ENCODE measurements at places on chromosomes 4 and X. TPM values are rescaled to one million over a fixed set of nuclear protein-coding genes. Genes with fewer than 3 reads are reported as not detected.

DNA sequence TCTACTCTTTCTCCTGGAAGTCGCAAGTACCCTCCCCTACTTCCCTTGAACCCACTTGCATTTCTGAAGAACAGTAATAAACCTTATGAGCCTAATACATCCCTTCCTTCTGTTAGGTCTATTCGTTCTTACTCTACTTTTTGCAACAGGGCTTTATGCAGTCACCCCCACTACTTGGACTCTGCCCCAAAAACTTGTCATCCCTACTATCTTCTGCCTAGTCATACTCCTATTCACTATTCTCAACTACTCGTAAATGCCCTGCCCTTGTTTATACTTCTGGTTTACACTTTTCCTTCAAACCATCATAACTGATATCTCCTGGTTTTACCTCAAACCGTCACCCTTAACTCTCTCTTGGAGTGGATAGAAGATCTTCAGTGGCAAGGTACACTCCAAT lies 55.2 kb upstream of the SLIT2 start:
- no peak for DNase-seq
- H3K27ac ChIP-seq = no peak overlapping the region
- no peak overlapping the region for H3K4me3 ChIP-seq
- H3K36me3 ChIP-seq = no peaks in the 10 kb centered on the region
- no peaks in the 10 kb centered on the region for H3K27me3 ChIP-seq
- H3K4me1 ChIP-seq = no peaks in the 10 kb centered on the region

DNA sequence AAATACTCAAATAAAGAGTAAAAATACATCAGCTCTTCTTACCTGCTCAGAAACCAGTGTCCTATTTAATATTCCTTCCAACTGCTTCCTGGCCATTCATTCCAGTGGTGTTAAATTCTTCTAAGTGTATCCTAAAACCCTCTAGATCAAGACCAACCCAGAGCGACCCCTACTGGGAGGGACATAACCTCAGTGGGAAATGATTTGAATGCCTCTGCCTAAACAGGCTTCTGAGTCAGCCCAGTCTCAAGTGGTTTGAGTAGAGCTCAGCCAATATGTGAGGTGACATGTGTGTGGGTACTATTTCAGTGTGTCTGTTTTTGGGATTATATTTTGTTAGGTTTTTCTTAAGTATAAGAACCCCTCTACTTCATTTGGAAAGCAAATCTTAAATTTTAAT lies 133.6 kb upstream of the ARHGEF9 start:
- H3K27me3 ChIP-seq = no peaks in the 10 kb centered on the region
- DNase-seq = no peak
- no peak overlapping the region for H3K27ac ChIP-seq
- H3K4me1 ChIP-seq = no peaks in the 10 kb centered on the region
- H3K36me3 ChIP-seq = no peaks in the 10 kb centered on the region

DNA sequence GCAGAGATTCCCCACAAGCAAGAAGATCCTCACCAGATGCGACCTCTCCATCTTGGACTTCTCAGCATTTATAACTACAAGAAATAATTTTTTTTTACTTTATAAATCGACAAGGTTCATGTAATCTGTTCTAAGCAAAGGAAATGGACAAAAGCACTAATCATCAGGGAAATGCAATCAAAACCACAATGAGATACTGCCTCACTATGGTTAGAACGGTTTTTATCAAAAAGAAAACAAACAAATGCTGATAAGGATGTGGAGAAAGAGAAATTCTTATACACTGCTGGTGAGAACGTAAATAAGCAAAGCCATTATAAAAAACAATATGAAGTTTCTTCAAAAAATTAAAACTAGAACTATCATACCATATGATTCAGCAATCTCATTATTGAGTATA lies 1382.6 kb downstream of the ARAP2 start:
- no peaks in the 10 kb centered on the region for H3K27me3 ChIP-seq
- H3K4me1 ChIP-seq = no peaks in the 10 kb centered on the region
- H3K4me3 ChIP-seq = no peak overlapping the region
- DNase-seq = no peak

- H3K27ac ChIP-seq = no peak overlapping the region
- H3K4me1 ChIP-seq = no peaks in the 10 kb centered on the region
- no peak for DNase-seq
- no peaks in the 10 kb centered on the region for H3K27me3 ChIP-seq
Measured at GRCh38 chrX:131955099-131955777, 67.9 kb upstream of the STK26 start.

DNA sequence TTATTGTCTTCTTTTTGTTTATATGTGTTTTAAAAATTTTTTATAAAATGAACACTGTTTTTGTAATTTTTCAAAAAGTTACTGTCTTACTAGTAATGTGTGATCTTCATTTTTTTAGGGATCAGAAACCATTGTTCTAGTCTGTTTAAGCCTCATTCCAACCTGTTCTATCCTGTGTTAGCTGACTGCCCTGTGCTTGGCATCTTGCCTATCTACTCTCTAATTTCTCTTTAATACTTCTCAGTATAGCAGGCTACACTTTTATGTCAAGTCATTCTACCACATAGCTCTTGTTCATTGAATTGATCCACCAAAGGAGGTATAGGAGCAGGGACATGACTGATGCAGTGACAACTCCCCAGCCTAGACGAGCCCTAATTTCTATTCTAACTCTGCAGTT lies 70.2 kb upstream of the PLS3 start:
- no peaks in the 10 kb centered on the region for H3K36me3 ChIP-seq
- no peaks in the 10 kb centered on the region for H3K27me3 ChIP-seq
- no peak overlapping the region for H3K4me3 ChIP-seq
- no peak overlapping the region for H3K27ac ChIP-seq

DNA sequence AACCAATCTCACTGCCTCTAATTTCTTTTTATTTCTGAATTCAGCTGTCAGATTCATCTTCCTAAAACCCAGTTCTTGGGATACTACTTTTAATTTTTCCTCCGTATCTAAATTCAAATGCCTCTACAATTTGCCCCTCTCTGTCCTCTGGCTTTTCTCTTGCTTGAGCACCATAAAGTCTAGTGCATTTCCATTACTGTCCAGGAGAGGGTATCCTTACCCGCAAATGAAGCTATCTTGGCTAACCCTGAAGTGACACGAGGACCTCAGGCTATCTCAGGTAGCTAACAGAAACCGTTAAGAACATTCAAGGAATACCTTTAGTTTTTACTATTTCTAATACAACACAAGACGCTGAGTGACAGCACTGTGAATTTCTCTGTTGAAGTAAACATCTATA lies 49.4 kb upstream of the PRR32 start:
- H3K4me3 ChIP-seq = no peak overlapping the region
- no peaks in the 10 kb centered on the region for H3K4me1 ChIP-seq
- DNase-seq = no peak

DNA sequence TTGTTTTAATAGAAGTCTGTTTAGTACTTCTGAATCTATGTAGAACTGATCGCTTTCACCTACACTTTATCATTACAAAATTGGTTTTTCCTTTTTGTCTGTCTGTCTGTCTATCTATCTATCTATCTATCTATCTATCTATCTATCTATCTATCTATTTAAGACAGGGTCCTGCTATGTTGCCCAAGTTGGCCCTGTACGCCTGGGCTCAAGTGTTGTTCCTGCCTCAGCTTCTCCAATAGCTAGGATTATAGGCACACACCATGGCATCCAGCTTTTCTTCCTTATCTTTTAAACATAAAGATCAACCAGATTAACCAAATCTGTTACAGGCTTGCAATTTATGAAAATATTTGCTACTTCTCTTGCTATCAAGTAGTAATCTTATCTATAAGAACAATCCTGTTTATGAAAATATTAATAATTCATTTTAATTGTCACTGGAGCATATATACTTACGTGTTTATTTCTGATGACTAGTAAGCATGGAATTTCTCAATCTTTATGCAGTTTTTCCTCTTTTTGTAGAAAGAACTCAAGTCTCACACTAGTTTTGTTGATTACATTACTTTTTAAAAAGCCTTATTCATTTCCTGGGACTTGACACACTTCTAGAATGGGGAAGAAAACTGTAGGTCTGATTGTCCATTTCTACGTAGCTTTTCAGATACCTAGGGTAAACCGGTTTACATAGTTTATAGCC lies 24.5 kb downstream of the KIAA0232 start:
- H3K36me3 ChIP-seq = peaks cover 8% of the 10 kb centered on the region
- no peak overlapping the region for H3K4me3 ChIP-seq
- H3K27ac ChIP-seq = no peak overlapping the region

- H3K36me3 ChIP-seq = no peaks in the 10 kb centered on the region
- no peak overlapping the region for H3K4me3 ChIP-seq
- no peak overlapping the region for H3K27ac ChIP-seq
- DNase-seq = no peak
- no peaks in the 10 kb centered on the region for H3K4me1 ChIP-seq
Measured at GRCh38 chr4:183366206-183366835, 44.1 kb upstream of the CLDN24 start.

DNA sequence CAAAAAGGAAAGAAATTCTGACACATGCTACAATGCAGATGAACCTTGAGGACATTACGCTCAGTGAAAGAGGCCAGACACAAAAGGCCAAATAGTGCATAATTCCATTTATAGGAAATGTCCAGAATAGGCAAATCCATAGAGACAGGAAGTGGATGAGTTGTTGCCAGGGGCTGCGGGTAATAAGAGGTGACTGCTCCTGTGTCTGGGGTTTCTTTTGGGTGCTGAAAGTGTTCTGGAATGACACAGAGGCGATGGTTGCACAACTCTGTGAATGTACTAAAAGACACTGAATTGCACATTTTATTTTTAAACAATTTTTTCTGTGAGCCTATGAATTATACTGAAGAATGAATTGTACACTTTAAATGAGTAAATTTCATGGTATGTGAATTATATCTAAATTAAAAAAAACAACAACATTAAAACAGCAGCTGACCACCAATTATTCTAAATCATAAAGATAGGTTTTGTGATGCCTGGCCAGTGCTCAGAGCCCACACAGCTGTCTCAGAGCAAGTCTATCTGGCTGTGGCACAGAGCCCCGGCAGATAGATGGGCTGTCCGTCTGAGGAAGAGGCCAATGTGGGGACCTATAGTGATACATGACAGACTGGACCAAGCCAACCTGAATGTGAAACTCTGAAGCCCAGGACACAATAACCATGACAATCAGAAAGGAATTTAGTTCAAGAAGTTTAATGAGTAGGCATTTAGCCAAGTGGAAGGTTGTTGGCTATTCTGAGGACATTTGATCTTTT lies 23.5 kb upstream of the IRAK1 start:
- peaks cover 44% of the 10 kb centered on the region for H3K36me3 ChIP-seq
- peaks cover 33% of the 10 kb centered on the region for H3K4me1 ChIP-seq
- DNase-seq = no peak
- no peak overlapping the region for H3K27ac ChIP-seq

DNA sequence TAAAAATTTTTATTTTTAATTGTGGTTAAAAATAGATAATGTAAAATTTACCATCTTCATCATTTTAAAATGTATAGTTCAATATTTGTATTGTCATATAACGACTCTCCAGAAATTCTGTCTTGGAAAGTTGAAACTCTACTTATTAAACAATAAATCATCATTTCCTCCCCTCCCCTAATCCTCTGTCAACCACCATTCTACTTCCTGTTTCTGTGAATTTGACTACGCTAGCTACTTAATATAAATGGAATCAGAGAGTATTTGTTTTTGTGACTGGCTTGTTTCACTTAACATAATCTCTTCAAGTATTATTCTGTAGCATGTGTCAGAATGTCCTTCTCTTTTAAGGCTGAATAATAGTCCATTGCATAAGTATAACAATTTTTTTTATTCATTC lies 729.0 kb upstream of the AADAT start:
- no peaks in the 10 kb centered on the region for H3K36me3 ChIP-seq
- no peaks in the 10 kb centered on the region for H3K27me3 ChIP-seq
- H3K4me1 ChIP-seq = no peaks in the 10 kb centered on the region
- no peak overlapping the region for H3K4me3 ChIP-seq
- no peak overlapping the region for H3K27ac ChIP-seq
- DNase-seq = no peak

GRCh38 chr4:86529436-86529835 lies 64.7 kb upstream of the PTPN13 start:
- H3K4me1 ChIP-seq = no peaks in the 10 kb centered on the region
- H3K27me3 ChIP-seq = peaks cover 7% of the 10 kb centered on the region
- no peak for DNase-seq
- H3K4me3 ChIP-seq = no peak overlapping the region

DNA sequence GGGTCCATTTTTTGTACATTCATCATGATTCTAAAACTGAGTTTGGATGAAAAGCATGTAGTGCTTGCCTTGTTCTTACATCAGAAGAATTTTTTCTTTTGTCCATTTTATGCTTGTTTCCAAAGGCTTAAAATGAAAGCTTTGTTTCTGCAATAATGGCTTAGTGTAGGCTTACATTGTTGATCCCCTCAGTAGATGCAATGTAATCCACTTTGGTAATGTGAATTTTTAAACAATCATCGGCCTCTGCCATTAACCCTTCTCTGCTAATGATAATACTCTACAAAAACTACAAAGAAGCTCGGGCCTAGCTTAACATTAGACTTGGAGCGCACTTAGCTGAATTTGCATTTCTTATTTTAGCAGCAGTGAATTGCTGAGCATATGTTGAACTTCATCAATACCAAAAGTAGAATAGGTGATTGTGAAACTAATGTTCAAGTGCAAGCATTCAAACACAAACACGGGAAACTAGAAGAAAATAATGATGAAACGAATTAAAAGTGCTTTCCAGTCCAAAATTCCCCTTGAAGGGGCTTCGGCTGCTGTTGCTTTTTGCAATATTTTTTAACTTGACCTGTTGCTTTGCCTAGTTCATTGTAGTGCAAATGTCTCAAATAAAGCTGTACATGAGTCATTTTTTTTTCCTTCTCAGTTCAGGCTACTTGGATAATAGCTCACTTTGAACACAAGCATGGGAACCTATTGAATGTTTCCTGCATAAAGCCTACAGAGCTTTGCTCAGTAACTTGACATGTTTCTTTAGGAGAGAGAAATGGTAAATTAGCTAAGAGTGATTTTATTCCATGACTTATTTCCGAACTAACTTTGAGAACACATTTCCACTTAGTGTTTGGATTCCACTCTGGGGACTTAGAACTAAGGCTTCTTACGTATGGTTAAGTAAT lies 66.5 kb downstream of the SLIT2 start:
- no peaks in the 10 kb centered on the region for H3K27me3 ChIP-seq
- H3K36me3 ChIP-seq = no peaks in the 10 kb centered on the region
- H3K27ac ChIP-seq = no peak overlapping the region
- H3K4me3 ChIP-seq = no peak overlapping the region

- no peaks in the 10 kb centered on the region for H3K36me3 ChIP-seq
- H3K27me3 ChIP-seq = no peaks in the 10 kb centered on the region
- no peak for DNase-seq
- no peak overlapping the region for H3K27ac ChIP-seq
Measured at GRCh38 chr4:96102541-96103026, 262.7 kb downstream of the PDHA2 start.

GRCh38 chrX:13607996-13608365 lies 38.6 kb downstream of the EGFL6 start:
- H3K27me3 ChIP-seq = no peaks in the 10 kb centered on the region
- no peaks in the 10 kb centered on the region for H3K4me1 ChIP-seq
- no peak overlapping the region for H3K27ac ChIP-seq
- H3K4me3 ChIP-seq = no peak overlapping the region
- no peaks in the 10 kb centered on the region for H3K36me3 ChIP-seq
- DNase-seq = no peak

Gene ZFP92
- 1.6 TPM for total RNA-seq

Gene SNX25
- total RNA-seq = 53.1 TPM

Gene DKK2
- total RNA-seq = not detected

Gene ACOX3
- 20.6 TPM for total RNA-seq

Gene ATP1B4
- total RNA-seq = not detected

Gene MTNR1A
- total RNA-seq = not detected

Gene RAB41
- total RNA-seq = not detected

Gene UGT2A1
- not detected for total RNA-seq

Gene KDM6A
- total RNA-seq = 36.0 TPM

Gene XG
- not detected for total RNA-seq

Gene TMEM131L
- 193 TPM for total RNA-seq

Gene FSTL5
- not detected for total RNA-seq

Gene SPON2
- 2.2 TPM for total RNA-seq

Gene AMBN
- not detected for total RNA-seq

Gene ABLIM2
- 5.2 TPM for total RNA-seq

Gene IL1RAPL1
- not detected for total RNA-seq
